ENCODE measurements at places on chromosomes 6 and 20. TPM values are rescaled to one million over a fixed set of nuclear protein-coding genes. Genes with fewer than 3 reads are reported as not detected.

DNA sequence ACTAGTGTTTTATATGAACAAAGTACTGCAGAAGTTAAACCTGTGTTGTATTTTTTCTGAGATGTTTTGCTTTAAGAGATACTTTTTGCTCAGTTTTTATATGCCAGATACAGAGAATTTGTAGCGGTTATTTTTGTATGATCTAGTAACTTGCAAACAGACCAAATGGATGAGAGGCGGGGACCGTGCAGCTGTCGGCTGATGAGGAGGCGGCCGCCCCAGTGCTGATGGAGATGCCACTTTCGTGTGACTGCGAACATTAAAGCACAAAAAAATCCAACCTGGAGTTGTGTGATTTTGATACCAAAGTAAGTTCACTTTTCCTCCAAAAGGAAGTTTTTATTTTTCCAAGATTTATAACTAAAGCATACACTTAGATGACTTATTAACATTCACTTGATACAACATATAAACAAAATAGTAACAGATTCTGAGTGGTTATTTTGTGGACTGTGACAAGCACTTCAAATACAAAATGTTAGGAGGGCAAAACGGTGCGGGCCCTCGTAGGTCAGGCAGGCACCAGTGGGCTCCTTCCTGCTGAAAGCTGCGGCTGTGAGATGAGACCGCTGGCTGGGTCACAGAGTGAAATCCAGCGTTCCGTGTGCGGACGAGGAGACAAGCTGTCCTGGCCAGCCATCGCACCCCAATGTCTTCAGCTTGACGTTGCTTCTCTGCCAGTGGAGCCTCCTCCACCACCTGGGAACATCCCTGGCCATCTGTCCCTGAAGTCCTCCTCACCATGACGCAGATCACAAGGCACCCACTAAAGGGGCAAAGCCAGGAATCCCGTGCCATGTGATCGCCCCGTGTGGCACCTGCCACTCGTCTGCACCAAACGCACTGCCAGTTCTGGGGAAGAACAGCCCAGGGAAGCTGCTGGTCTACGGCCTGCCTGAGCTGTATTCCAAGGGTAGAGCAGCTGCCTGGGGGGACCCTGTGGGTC lies 4.0 kb upstream of the OGFR start:
- no peak for DNase-seq

DNA sequence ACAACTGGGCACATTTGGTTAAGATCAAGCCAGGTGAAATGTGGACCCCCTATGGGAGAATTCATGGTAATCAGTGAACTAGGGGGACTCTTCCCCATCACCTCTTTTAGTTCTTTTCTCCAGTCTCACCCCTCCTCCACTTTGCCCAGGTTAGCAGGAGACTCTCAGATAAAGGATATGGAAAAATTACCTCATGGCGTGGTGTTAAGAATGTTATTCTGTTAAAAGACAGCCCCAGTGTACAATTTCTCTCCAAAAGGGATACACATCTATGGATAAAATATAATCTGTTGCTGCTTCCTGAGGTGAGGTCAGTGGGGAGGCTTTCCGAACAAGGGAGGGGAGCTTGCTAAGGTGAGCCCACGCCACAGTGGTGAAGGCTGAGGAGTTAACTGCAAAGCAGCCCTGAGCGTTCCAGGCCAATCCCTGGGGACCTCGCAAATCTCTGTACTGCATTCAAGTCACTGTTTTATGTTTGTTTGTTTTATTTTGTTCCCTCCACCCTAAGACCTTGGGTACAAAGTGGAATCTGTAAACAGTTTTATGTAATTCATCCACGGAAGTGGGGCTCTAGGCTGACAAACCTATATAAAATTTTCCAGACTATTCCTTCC lies 52.0 kb downstream of the ADGRF1 start:
- DNase-seq = no peak

- no peak for DNase-seq
These were observed 83.7 kb upstream of the ZNF322 start for GRCh38 chr6:26743157-26743821.

DNA sequence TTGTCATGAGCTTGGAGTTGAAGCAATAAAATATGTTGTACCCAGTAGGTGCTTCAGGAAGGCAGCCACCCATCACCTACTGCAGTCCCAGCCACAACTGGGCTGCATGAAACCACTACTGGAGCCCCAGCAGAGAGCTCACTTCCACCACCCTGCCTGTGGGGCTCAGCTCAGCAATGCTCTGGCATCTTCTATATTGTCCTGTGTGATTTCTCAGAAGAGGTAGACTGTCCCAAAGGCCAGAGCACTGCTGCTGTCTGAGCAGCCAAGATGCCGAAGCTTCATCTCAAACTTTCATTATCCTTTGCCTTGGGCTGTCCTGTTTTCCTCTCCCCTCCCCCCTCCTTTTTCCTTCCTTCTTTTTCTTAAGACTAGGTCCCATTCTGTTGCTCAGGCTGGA lies 126.9 kb downstream of the DHX35 start:
- no peak for DNase-seq

Gene MATN4
- 0.31 TPM for total RNA-seq

Gene PTCRA
- not detected for total RNA-seq
